Right atrium auricular region (tissue), 2 donors: ENCODE measurements at places on chromosomes 1 and 21. TPM values are rescaled to one million over a fixed set of nuclear protein-coding genes. Genes with fewer than 3 reads are reported as not detected.
A peak's percentile ranks its signal among the peaks of the same experiment; 100 is the strongest.

DNA sequence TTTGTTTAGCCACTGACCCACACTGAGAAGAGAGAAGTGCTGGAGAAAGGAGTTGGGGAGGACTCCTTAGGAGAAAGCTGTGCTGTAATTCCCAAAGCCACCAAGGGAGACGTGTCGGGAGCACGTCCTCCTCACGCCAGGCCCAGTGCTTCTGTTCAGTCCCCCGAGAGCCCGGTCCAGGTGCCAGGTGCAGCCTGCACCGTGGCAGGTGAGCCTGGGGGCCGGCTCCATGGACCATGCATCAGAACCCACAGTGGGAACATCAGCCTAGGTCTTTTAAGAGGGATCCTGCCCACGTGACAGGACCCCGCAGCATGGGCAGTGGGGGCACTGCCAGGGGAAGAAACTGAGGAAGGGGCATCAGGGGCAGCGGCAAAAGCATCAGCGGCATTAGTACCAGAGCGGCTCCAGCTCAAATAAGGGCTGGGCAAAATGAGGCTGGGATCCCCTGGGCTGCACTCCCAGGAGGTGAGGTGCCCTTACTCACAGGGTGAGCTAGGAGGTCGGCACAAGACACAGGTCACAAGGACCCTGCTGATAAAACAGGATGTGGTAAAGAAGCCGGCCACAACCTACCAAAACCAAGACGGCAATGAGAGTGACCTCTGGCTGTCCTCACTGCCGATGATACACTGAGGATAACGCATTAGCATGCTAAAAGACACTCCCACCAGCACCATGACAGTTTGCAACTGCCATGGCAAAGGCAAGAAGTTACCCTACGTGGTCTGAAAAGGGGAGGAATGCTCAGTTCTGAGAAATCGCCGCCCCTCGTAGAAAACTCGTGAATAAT is 24.6 kb upstream of the PRDM15 start:
- no peak for DNase-seq

DNA sequence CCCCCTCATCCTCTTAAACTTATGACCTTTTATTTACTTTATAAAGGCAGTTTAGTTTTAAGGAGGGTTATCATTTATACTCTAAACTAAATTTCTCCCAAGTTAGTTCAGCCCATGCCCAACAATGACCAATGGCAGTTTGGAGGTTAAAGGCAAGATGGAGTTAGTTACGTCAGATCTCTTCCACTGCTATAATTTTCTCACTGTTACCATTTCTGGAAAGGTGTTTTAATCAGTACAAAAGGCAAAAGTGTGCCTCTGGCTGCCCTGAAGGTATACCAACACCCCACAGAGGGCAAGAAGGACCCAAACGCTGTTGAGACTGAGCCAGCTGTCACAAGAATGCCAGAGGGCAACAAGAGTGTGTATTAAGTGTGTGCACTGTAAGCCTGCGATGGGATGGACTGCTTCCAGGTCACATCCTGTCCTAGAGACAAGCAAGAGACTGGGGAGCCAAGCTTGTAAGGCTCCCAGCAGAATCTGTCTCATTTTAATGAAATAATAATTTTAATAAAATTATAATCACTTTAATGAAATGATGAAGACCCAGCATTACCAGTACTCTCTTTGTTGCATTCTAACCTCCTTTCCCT is 32.5 kb upstream of the FAM89A start:
- DNase-seq, result no peak

DNA sequence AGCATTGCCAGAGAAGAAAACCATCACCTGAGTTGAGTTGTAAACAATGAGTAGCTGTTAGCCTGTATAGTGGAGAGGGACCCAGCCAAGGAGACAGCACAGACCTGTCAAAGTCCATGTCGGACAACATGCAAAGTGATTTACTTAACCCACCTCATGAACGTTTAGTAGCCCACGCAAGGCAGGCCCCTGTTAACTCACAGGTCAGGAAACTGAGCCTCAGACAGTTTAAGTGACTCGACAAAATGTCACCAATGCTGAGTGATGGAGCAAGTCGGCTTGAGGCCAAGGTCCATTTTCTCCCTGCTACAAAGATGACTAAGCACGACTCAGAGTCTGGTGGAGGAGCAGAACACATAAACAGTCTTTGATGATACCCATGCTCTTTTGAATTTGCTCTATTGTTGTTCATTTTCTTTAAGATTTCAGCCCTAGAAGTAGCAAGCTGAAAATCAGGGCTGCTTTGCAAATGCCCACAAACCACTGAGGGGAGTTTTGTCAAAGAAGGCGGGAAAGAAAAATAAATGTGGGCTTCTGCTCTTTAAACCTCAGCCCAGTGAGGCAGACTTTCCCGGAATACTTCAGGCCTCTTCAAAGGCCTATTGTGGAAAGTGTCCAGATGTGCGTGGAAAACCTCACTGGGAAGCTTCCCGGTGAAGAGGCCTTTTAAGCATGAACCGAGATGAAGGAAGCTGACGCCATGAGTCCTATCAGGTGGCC is 83.8 kb upstream of the HOOK1 start:
- peak; percentile 90 for DNase-seq

DNA sequence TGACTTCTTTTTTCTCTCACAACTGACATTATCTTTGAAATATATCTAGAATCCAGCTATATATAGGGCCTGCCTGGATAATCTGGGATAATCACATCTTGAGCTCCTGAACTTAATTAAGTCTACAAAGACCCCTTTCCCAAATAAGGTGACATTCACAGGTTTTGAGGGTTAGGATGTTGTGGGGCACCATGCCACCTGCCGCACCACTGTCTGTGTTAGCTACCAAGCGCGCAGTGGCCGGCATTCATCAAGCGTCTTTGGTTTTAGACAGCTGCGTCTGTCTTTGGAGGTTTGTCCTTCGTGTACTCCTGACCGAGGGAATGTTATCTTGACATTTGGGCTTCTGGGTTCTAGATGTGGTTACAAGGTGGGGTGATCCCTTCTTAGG is 7.5 kb downstream of the TRAPPC10 start:
- no peak for DNase-seq

The STYXL2 gene
- 60.2 TPM for total RNA-seq

GRCh38 chr1:84096176-84096575 is 47.9 kb upstream of the PRKACB start:
- no peak for DNase-seq

The PHTF1 gene
- 12.4 TPM for total RNA-seq

The SLC27A3 gene
- 9.9 TPM for total RNA-seq

DNA sequence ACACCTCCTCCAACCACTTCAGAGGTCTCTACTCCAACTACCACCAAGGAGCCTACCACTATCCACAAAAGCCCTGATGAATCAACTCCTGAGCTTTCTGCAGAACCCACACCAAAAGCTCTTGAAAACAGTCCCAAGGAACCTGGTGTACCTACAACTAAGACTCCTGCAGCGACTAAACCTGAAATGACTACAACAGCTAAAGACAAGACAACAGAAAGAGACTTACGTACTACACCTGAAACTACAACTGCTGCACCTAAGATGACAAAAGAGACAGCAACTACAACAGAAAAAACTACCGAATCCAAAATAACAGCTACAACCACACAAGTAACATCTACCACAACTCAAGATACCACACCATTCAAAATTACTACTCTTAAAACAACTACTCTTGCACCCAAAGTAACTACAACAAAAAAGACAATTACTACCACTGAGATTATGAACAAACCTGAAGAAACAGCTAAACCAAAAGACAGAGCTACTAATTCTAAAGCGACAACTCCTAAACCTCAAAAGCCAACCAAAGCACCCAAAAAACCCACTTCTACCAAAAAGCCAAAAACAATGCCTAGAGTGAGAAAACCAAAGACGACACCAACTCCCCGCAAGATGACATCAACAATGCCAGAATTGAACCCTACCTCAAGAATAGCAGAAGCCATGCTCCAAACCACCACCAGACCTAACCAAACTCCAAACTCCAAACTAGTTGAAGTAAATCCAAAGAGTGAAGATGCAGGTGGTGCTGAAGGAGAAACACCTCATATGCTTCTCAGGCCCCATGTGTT is 66.6 kb downstream of the TPR start:
- no peak for DNase-seq

The REN gene
- total RNA-seq, result 0.83 TPM

- no peak for DNase-seq
These were observed 235.6 kb downstream of the SMYD3 start for GRCh38 chr1:246271516-246271915.

The HMCN1 gene
- total RNA-seq, result 20.2 TPM

- no peak for DNase-seq
These were observed 2.5 kb downstream of the WDR26 start for GRCh38 chr1:224432146-224432545.

DNA sequence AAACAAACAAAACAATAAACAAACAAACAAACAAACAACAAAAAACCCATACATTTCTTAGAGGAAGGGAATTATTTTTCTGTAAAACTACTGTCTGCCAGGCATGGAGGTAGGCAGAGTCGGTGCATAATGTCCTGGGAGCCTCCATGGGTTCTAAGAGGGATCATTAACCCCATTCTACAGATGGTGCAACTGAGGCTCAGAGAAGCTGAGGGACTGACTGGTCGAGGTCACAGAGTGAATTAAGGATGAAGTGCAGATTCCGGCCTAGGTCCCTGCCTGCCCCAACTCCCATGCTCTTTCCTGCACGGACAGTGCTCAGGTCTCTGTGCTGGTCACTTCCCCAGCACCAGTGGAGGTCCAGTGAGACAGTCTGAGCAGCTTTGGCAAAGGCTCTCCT is 15.8 kb upstream of the WNT4 start:
- DNase-seq, result no peak

The NKAIN1 gene
- not detected for total RNA-seq

DNA sequence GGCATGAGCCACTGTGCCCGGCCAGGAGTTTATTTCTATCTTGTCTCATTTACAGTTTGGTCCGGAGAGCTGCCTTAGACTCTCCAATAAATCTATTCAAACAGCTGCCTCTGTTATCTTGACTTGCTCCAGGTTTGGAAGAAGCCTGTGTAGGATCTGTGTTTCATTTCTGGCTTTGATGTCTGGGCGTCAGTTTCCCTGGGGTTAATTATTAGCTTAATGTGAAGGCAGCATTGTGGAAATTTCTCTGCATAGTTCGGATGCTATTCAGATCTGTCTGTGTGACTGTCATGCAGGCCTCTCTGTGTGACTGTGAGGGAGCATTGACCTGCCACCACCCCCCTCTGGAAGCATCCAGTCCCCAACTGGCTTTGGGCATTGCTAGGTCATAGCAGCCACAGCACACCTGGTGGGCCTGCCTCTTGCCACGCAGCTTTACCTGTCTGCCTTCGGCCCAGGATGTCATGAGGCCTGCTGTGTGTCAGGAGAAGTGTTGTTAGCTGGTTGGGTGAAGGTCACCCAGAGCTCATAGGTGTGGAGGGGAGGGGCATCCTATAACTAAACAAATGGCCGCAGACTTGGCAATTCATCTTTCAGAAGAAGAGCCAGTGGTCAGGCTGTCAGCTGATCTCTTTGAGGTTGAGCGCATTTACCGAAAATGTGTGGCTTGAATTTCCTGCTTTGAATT is 9.8 kb downstream of the IFNGR2 start:
- no peak for DNase-seq

The NHLH2 gene
- not detected for total RNA-seq

DNA sequence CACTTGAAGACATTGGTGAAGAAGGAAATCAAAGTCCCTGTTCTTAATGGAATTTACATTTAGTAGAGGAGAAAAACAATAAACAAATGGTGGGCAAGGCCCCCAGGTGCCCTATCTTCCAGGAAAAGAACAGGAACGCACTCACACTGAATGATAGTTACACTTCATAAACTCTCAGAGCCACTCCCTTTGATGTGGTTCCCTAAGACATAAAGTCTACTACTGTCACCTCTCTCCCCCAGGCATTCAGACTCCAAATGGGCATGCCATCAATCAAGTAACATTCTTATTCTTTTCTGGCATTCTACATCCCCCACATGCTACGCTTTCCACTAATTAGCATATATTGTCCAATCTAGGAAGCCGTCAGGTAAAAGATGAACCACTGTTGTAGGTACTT is 36.6 kb upstream of the PIGC start:
- DNase-seq, result no peak

- no peak for DNase-seq
These were observed 101.6 kb downstream of the ZMYM4 start for GRCh38 chr1:35369922-35370671.

DNA sequence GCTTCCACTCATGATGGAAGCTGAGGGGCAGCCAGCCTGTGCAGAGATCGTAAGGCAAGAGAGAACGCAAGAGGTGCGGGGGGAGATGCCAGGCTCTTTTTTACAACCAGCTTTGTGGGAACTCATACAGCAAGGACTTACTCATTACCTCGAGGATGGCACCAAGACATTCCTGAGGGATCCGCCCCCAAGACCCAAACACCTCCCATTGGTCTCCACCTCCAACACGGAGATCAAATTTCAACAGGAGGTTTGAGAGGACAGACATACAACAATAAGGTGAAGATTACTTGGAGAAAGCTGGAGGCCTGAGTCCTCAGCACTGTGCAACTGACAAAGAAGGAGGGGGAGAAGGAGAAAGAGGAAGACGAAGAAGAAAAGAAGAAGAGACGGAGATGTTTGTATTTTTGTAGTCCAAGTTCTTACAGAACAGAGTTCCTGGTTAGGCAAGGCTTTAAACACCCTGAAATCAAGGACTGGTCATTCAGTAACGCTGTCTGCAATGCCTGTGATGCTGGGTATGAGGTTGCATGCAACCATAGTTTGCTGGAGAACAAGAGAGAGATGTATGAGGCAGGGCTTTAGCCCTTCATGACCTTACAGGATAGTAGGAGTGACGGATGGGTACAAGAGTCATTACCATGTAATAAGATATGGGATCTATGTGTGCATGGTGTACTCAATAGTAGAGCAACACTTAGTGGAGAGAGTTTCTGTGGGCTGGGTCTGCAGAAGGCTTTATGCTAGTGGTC is 19.7 kb upstream of the GALNT2 start:
- DNase-seq, result no peak

- DNase-seq, result no peak
These were observed 59.4 kb upstream of the DUSP10 start for GRCh38 chr1:221801251-221801661.

DNA sequence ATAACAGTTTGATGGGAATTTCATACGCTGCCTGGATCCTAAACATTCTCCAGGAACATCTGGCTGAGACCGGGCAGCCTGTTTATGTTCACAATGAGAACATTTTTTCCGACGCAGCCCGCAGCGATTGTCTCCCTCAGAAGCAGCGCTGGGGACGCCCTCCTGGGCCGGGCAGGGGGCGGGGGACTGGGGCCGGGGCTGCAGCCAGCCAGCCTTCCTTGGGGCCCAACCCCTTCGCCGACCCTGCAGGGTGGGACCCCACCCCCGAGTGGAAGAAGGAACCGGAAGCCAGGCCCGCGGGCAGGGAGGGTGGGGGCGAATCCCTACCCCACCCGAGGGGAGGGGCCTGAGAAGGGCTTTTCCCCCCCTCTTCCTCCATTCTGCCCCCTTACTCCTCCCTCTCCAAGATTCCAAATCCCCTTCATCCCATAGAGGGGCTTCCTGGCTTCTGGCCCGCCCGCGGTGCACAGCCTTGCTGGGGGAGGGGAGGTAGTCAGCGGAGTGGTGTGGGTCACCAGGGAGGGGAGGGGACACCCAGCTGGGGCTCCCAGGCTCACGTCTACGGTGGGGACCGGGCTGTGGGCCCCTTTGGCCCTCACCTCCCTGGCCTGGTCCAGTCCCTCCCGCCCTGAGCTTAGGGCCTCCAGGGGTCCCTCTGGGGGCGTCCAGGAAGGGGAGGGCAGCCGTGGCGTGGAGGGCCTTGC is 60.6 kb downstream of the WNT9A start:
- DNase-seq, result peak; percentile 80

GRCh38 chr1:168079761-168080160 is 57.0 kb downstream of the GPR161 start:
- DNase-seq, result no peak

The HOOK1 gene
- total RNA-seq, result 6.1 TPM

GRCh38 chr1:154698320-154699096 is 90.5 kb upstream of the ADAR start:
- no peak for DNase-seq
